ENCODE measurements at places on chromosomes 6 and 20.

DNA sequence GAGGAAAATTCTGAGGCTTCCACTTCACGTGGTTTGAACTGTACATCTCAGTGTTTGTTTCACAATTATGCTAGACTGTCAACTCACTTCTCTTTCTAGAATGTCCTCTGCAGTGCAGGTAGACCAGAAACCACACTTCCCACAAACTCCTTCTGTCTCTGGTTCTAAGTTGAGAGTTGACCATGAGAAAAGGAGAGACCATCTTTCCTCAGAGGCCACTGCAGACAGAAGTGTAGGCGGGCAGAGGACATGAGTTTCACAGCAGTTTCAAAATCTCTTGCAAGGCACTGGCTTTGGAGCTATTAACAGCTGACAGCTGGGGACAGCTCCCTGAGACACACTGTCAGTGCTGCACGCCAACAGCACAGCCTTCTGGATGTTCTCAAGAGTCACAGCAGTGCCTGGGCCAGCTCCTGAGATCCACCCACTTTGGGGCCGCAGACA lies 55.4 kb upstream of the MOXD1 start:
- peak; percentile 53 for DNase-seq

DNA sequence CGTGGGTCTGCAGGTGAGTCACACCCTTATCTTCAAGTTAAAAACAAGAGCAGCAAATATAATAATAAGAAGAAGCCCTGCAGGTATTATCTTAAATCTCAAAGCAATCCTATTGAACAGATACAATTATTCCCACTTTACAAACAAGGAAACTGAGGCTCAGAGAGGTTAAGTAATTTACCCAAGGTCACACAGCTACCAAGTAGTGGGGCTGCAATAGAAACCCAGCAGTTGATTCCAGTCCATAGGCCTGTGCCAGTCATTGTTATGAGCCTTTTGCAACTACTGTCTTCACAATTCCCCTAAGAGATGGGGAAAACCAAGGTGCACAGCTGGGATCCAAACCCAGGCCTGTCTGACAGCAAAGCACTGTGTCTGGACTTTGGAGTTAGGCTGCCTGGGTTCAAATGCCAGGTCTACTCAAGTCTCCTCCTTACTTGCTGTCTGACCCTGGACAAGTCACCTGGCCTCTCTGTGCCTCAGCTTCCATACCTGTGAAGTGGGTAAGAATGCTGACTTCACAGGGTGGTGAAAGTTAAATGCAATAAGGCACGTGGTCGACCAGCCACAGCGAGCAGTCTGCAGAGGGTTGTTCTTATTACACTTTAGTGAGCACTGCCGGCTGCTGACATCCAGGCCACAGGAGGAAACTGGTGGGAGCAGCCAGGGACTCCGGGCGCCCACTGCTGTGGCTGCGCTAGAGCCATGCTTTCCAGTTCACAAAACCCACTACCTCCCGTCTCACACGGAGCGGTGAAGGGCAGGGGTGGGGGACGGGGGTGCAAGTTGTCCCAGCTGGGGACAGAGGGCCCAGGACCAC lies 6.1 kb downstream of the MYL9 start:
- DNase-seq = no peak

DNA sequence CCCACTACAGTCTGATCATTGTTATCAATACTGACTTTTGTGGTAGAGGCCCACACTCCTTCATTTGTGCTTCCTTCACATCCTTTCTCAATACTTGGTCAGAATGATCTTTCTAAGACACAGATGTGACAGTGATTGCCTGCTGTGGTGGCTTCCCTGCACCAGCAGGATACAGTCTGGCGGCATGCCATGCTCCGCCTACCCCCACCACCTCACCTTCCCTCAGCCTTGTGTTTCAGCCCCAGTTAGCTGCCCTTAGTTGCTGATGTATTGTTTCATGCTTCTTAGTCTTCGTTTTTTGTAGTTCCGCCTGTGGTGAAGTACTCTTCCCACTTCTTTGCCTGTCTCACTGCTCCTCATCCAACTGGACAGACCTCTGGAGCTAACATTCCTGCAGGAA lies 10.9 kb downstream of the LRRC1 start:
- no peak for DNase-seq

DNA sequence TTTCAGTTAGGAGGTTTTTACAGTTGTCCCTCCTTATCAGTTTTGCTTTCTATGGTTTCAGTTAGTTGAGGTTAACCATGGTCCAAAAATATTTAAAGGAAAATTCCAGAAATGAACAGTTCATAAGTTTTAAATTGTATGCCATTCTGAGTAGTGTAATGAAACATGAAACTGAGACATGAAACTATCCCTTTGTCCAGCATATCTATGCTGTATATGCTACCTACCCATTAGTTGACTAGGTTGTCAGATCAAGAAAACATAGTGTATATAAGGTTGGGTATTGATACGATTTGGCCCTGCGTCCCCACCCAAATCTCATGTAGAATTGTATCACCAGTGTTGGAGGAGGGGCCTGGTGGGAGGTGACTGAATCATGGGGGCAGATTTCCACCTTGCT lies 39.1 kb downstream of the VGLL2 start:
- no peak for DNase-seq

DNA sequence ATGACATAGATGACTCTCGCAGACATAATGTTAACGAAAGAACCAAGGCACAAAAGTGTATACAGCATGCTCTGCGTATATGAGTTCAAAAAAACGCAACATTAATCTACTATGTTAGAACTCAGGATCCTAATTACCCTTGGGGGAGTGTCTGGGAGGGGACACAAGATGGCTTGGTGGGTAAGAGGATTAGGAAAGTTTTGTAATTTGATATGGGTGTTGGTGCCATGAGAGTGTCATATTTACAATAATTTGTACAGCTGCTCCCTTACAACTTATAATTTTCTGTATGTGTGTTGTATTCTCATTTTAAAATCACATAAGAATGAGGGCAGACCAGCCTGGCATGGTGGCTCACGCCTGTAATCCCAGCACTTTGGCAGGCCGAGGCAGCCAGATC lies 38.6 kb downstream of the TFEB start:
- no peak for DNase-seq
